ENCODE measurements at places on chromosomes 7 and 10. TPM values are rescaled to one million over a fixed set of nuclear protein-coding genes. Genes with fewer than 3 reads are reported as not detected.

- no peak for DNase-seq
Observed at GRCh38 chr7:82284936-82285519, 158.5 kb downstream of the CACNA2D1 start.

DNA sequence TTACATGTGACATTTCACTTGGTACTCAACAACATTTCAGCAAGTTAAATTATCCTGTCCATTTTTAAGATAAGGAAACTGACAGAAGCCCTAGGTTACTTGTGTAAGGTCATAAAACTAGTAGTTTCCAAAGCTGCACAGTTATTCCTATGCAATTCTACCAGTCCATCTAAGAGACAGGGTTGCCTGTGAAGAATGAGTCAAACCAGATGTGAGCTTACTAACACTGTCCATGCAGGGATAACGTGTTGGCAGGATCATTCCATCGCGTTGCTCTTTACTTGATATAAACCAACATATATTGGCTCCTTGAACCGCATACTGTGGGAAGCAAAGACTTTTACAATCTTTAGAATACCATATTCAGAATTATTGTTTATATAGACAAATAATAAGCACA lies 280.9 kb upstream of the HGF start:
- DNase-seq = no peak

DNA sequence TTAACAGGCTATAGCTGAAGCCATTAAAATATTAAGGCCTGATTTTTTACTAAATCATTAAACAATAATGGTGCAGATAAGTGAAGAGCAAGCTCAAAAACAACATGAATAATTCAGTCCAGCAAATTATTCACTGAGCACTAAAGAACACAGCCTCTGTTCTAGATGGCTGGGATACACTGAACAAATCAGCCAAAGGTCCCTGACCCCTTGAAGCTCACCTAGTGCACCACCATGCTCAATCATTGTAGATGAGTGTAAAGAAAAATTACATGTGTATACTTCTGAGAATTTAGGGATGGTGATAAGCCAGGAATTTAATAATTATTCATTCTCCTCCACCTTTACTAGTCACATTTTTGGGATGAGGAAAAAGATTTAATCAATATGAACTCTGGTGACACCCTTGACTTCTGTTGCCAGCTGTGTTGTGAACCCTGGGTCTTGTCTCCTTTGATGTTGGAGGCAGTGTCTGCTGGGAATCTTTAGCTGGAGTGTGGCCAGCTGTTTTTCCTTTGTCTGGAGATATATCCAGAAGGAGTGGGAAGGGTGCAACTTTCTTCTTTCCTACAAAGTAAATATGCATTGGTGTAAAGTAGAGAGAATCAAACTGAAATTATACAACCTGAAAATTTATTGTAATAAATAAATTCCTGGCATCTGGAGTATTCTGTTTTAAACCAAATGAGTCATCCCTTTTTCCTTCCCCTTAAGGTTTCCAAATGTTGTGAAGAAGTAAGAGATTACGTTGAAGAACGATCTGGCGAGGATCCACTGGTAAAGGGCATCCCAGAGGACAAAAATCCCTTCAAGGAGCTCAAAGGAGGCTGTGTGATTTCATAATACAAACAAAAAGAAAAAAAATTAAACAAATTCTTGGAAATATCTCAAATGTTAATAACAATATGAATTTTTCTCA lies 4.0 kb downstream of the GNGT1 start:
- DNase-seq = no peak

- no peak for DNase-seq
Observed at GRCh38 chr10:90587081-90587491, 270.8 kb downstream of the HTR7 start.

GRCh38 chr10:77012812-77013500 lies 624.7 kb downstream of the KCNMA1 start:
- no peak for DNase-seq

- DNase-seq = no peak
Observed at GRCh38 chr10:44971935-44972757, 6.5 kb downstream of the DEPP1 start.

DNA sequence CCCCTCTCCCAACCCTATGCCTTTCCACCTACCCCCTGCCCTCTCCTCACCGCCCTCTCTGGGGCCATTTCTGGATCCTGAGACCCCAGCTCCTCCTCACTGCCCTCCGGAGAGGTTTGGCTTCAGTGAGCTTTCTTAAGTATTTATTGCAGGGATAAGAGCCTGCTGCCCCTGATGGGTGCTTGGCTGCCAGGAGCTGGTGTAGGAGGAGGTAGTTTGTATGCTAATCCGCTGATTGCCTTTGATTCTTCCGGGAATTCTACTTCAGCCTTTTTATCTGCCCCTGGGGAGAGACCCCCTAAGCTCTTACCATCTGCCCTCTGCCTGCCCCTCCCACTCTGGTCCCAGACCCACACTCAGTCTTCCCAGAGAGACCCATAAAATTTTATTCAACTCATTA lies 263.5 kb upstream of the PODXL start:
- DNase-seq = no peak

MLXIPL gene
- not detected for total RNA-seq

RPP38 gene
- total RNA-seq = 14.9 TPM

GRCh38 chr10:7787150-7787856 lies 490 bp downstream of the KIN start:
- DNase-seq = no peak

DNA sequence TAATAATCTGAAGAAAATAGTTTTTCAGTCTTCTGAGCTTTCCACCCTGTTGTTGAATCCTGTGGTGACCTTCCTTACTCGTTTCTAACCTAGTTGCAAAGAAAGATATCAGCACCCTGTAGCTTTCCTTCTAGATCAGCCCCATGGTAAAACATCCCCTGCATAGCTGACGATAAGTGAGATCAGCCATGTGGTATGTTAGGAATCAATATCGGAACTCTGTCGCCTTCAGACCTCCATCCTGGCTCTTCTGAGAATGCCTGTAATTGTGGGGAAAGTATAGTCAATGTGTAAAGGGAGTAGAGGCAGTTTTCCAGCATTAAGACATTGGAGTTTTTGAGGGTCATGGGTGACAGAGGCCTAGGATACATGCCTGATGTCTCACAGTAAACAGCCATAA lies 151.8 kb downstream of the LRRC4 start:
- DNase-seq = no peak

DNA sequence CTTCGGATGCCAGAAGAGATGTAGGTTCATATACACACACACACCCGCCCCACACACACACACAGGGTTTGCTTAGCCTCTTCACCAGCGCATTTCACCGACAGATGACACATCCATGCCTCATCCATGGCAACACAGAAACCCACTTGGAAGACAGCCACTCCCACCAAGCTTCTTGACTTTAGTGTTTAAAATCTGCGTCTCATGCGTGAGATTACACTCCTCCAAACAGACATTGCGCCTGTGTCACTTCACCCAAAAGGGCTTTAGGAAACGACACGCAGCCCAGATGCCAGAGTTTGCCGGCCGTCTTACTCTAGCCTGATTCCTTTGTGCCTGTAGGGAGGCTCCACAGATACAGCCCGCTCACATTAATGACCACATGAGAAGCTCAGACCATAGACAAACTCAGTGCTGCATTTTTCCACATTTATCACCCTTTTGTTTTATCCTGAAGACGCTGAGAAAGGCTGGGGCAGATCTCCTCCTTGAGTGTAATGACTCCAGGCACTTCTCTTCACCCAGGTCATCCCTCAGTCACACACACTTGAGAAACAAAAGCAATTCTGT lies 73.8 kb downstream of the DIP2C start:
- no peak for DNase-seq

GRCh38 chr10:10956681-10957542 lies 60.8 kb upstream of the CELF2 start:
- no peak for DNase-seq

GRCh38 chr10:97157578-97158095 lies 28.1 kb downstream of the SLIT1 start:
- no peak for DNase-seq

- DNase-seq = peak; percentile 54
Observed at GRCh38 chr10:97612386-97612785, 20.9 kb downstream of the MORN4 start.

CFAP70 gene
- total RNA-seq = 0.39 TPM

DNA sequence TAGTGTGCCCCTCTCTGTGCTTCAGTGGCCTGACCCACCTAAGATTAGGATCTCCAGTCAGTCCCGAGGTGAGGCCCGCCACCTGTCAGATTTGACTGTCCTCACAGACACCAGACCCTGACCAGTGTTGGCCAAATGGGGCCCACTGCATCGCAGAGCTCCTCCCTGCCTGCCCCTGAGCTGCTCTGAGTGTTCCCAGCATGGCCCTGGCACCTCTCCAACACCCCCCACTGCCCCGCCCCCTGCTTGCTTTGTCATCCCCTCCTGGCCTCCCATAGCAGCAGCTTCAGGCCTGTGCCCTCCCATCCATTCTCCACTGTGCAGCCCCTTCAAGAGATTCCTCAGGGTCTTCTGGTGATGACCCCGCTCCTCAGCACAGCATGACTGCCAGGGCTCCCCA lies 67.6 kb downstream of the C10orf120 start:
- no peak for DNase-seq

SEMA3A gene
- total RNA-seq = 6.6 TPM

DNA sequence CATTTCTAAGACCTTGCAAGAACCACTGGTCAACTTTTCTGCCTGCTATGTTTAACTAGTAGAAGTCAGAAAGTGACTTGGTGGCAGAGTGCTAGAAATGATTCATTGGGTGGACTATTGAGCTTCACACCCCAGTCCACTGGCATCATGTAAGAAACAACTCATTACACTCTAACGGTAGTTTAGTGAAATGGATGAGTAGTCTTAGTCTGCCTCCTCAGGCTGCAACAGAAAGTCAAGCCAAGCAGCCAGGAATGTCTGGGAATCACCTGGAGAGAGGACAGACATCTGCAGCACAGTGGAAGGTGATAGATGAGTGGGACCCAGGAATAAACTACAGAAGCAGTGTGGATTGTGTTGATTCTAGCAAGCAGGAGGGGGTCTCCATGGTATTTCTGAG lies 125.4 kb downstream of the AUTS2 start:
- DNase-seq = no peak

GRCh38 chr10:89792187-89792586 lies 90.8 kb downstream of the KIF20B start:
- no peak for DNase-seq

NPTX2 gene
- total RNA-seq = 32.0 TPM
